Mucosa of gallbladder (tissue), 1 donor: ENCODE measurements at places on chromosomes 2 and 18. TPM values are rescaled to one million over a fixed set of nuclear protein-coding genes. Genes with fewer than 3 reads are reported as not detected.

DNA sequence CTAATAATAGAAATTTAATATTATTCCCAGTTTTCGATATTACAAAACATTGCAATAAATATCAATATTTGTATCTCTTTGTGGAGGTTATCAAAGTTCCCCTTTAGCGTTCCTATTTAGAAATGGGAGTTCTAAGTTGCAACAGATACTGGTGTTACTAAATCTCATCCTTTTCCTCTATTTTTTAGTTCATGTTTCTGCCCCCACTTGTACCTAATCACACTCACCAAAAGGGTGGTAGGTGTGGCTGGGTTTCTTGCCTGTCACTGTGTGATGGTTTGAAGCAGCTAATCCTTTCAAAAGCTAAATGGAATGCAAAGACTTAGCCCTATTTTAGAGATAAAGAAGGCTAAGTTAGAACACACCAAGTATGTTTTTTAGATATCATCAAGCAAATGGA lies 997.9 kb downstream of the TSN start:
- no peak for DNase-seq

MAB21L4 gene
- total RNA-seq = 2.8 TPM

GRCh38 chr2:181680937-181681811 lies 857 bp upstream of the NEUROD1 start:
- DNase-seq = no peak

DNA sequence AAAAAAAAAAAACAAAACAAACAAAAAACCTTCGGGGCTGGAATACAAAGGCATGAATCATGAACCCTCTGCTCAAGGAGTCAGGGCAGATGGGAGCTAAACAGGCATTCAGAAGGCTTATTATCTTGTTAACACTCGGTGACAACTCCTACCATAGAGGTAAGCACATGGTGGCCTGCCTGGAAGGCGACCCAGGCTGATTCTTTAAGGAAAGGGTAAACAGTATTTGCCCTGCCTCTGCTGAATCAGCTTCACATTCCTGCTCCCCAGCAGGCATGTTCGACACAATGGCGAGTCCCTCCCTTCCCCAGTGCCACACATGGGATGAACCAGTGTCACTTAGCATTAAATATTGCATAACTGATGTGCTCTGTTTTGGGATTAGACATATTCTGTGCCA lies 191.9 kb downstream of the ARL4C start:
- DNase-seq = no peak

DNA sequence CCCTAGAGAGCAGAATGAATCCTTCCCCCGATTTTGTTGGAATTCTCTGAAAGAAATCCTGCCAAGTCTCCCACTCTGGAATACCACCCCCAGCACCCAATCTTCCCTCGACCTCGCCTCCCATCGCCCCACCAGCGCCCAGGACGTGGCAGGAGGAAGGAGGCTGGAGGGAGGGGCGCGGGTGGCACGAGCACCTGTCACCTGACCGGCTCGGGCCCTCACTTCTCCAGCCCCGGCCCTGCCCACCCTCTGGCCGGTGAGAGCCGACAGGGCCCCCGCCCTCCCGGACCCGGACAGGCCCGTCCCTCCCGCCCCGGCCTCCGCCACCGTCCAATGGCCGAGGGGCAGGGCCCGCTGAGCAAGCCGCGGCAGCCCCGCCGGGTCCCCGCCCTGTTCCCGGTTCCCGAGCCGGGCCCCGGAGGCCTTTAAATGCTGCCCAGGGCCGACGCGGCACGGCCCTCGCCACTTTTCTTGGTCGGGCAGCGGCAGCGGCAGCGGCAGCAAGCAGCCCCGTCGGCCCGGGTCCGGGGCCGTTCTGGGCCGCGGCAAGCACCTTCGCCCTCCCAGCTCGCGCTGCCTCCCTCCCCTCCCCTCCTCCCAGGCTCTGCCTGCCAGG lies at the start of gene LGALSL:
TSS of gene LGALSL (plus strand) at position 393 of the 616 bp plus-strand sequence. CDS start 384 bp downstream, outside the sequence.
- DNase-seq = peak; percentile 66
